Sigmoid colon (tissue), 7 donors: ENCODE measurements at places on chromosomes 2 and 18. TPM values are rescaled to one million over a fixed set of nuclear protein-coding genes. Genes with fewer than 3 reads are reported as not detected.

The POTEE gene
- total RNA-seq: not detected

The DSC3 gene
- 0.49 TPM for total RNA-seq

The CD8A gene
- 0.99 TPM for total RNA-seq

The SIX3 gene
- not detected for total RNA-seq

The PLA2R1 gene
- total RNA-seq: 12.2 TPM

The ABCG8 gene
- not detected for total RNA-seq

The LRPPRC gene
- total RNA-seq: 65.7 TPM

The SPATS2L gene
- total RNA-seq: 63.5 TPM

The MRPL19 gene
- total RNA-seq: 36.4 TPM

The VIL1 gene
- total RNA-seq: not detected

The RNF25 gene
- 24.7 TPM for total RNA-seq

The SLC19A3 gene
- 2.0 TPM for total RNA-seq

DNA sequence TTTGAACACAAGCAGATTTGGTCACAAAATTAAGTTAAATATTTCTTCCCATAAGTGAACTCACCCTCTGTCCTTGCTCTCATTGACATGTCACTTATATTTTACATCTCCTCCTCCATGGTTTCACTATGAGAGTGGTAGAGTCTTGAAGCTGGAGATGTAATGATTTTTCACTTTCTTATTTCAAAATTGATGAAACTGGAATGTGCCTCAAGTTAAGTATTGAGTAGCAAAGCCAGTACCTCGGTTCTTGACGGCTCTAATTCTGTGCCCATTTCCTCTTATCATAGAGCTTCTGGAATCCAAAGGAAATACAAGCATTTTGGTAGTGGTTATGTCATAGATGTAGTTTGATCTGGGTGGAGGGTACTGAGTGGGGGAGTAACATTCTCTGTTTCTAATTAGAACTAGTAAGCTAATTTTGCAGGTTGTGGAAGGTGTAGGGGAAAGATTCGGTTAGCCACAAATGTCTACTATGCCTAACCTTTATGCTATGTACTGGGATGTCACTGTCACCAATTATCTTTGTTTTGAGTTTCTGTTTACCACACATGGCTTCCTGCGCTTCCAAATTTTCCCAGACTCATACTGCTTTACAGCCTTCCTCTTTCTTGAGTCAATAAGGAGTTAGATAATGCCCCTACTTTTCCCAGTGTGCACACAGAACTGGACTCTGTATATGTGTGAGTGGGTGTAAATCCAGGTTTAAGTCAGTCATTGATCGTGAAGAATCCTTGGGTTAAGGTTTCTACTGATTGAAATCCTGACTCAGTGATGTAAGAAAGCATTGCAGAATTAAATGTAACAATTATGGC, 96.8 kb downstream of the DIS3L2 start:
- no peak for DNase-seq

DNA sequence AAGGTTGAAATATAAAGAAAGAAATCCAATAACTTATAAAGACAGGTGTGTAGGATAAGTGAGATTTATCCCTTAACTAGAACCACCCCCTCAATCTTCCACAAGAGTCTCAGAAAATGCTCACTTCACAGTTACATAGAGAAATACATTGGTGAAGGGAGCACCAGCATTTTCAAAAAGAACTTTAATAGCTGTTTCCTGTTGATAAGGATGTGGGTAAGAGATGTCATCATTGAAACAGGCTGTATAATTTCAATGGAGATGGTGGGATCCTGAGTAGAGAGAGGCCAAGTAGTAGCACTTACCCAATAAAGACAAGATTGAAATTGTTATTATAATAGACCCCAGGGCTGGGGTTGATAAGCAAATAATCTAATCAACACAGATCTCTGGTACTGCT, 162.2 kb upstream of the TACR1 start:
- DNase-seq: no peak

DNA sequence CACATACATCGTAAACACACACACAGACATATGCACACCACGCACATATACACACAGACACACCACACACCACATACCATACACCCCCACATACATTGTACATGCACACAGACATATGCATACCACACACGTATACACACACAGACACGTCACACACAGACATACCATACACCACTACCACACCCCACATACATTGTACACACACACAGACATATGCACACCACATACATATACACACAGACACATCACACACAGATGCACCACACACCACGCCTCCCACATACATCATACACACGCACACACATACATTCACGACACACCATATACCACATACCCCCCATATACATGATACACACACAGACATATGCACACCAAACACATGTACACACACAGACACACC, 58.4 kb downstream of the KIF5C start:
- no peak for DNase-seq

DNA sequence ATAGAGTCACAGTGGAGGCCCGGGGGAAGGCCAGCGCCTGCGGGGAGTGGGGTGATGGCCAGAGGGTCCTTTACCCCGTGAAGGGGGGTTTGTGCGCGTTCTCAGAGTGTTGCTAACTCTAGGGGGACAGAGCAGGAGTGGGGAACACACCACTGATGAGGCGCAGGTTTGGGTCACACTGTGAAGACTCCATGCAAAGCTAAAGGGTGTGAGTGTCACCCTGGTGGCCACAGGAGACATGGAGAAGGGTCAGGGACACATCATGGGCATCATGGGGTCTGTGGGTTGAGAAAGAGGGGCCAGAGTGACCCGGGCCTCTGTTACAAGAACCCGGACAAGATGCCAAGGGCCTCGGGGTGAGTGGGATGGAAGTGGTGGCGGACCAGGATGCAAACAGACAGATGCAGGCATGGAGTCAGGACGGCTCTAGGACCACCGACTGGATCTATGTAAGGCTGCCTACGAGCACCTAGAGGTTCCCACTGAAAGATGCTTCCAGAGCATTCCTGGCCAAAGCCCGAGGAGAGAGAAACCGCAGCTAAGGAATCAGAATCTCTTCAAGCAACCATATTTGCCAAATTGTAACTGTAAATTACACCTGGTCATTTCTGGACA, 84.3 kb downstream of the PXDN start:
- DNase-seq: peak; percentile 57

- no peak for DNase-seq
Observed at GRCh38 chr2:227848586-227848985, 22.8 kb upstream of the DAW1 start.

DNA sequence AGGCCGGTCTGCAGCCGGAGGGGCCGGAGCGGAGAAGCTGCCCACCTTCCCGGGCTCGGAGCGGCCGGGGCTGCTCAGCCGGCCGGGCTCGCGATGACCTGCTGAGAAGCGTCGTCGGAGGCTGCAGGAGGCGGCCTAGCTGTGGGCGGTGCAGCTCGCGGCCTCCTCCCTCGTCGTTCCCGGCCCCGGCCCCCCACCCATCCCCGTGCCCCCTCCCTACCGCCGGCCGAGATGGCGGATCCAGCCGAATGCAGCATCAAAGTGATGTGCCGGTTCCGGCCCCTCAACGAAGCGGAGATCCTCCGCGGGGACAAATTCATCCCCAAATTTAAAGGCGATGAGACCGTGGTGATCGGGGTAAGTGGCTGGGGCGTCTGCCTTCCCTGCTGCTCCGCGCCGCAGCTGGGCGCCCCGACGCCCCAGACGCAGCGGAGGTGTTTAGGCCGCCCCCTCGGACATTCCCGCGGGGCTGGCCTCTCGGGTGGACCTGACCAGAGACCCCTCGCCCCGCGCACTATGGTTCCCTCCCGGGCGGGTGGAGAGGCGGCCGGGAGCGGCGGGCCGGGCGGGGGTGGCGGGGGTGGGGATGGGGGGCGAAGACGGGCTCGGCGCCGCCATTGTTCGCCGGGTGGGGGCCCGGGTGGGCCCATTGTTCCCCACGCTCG, 492 bp downstream of the KIF5C start:
- no peak for DNase-seq

DNA sequence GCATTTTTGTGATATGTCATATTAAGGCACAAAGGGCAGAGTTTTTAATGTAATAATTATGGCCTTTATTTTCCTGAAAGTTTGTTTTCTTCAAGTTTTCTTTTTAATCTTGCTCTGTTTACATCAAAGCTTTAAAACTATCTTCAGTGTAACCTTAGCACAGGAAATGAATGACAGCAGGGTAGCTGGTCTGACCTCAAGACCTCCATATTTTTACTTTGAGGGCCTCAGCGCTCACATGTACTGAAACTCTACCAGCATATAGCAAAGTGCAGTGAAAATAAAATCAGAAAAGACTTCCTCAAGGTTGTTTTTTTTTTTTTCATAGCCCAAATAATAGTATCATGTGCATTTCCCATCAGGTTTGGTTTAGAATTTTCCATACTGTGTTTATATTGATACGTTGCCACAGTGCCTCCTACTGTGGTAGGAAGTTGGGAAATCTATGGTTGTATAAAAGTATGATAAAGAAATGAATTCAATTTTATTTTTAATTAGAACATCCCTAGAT, 163.4 kb downstream of the UBE2E3 start:
- no peak for DNase-seq

GRCh38 chr2:233823731-233824121, 30.6 kb downstream of the HJURP start:
- DNase-seq: no peak

DNA sequence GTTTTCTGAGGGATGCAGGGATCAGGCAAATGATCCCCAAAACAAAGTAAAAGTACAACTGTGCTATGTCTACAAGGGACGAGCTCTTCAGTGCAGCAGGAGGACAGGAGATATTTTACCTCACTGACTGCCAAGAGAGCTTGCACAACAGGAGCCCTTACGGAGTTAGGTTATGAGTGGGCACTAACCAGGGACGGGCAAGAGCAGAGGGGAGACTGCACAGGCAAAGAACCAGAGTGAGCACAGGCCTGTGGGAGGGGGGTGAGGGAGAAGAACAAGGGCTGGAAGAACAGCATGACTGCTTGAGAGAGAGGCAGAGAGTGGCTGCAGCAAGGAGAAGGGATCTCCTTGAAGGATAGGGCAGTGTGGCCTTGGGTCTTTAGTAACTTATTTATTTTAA, 101.1 kb upstream of the PID1 start:
- no peak for DNase-seq

- DNase-seq: no peak
Observed at GRCh38 chr2:43685357-43685756, 9.1 kb upstream of the C1GALT1C1L start.

- DNase-seq: no peak
Observed at GRCh38 chr2:207854484-207855440, 85.1 kb upstream of the FZD5 start.

- DNase-seq: no peak
Observed at GRCh38 chr2:168956392-168956791, 55.3 kb downstream of the G6PC2 start.

DNA sequence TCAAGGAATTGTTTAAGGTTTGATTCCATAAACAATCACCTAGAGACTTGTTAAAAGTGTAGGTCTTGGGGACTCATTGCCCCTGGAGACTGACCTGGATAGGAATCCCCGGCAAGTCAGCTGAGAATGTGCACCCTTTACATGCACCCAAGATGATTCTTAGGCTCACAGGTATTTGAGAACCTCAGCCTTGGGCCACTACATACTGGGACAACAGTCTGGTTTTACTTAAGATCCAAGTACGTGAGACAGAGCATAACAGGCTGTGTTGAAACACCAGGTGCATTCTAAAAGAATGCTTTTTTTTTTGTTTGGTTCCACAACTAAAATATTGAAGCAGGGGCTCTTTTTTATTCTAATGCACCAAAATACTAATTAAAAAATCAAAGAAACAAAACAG, 215.8 kb downstream of the TMX3 start:
- DNase-seq: no peak

GRCh38 chr18:28541276-28541930, 364.5 kb upstream of the CDH2 start:
- peak; percentile 60 for DNase-seq

GRCh38 chr2:215832791-215833190, 180.6 kb downstream of the MREG start:
- peak; percentile 67 for DNase-seq

DNA sequence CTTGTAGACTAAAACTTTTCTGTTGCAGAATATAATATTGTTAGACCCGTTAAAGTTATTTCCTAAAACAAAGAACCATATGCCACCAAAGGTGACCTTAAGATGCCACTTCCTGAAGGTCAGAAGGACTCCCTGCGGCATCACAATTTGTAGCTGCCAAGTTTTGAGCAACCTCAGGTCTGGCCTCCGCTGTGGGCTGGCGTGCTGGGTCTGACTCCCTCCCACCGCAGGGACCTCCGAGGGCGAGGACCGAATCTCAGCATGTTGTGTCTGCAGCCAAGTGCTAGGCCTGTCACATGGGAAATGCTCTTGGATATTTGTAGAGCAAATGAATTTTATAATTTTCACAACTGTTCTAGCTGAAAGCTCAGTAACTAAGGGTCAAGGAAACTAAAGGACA, 285.9 kb downstream of the NDUFA10 start:
- DNase-seq: no peak

DNA sequence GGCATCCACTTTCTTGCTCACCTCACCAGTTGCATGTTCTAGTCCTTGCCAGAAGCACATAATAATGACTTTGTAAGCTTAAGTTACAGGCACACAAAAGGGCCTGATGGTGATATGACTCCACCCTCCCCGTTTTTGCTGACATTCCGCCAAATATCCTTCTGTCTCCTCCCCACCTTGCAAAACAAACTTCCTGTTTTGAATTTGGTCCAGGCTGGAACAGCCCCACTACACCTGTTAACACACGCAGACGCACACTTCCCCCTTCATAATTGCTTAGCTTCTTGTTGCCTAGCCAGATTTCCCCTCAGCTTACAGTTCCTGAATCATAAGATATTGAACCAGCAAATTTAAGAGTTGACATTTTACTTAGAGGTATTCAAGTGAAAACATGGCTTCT, at the start of gene MGAT5:
MGAT5 (plus strand) TSS at position 269 of the 400 bp plus-strand sequence. CDS start 332 bp downstream, outside the sequence.
- DNase-seq: no peak

- no peak for DNase-seq
Observed at GRCh38 chr2:223500709-223501108, 101.5 kb downstream of the SCG2 start.

GRCh38 chr2:28360718-28361293, 31.9 kb upstream of the FOSL2 start:
- DNase-seq: peak; percentile 68

- DNase-seq: no peak
Observed at GRCh38 chr18:36446059-36446458, 148.5 kb downstream of the FHOD3 start.
